HS-5 (cell line): ENCODE measurements at places on chromosomes 7 and 10.

GRCh38 chr7:67105377-67105776 is 108.7 kb downstream of the TYW1 start:
- no peak for DNase-seq

DNA sequence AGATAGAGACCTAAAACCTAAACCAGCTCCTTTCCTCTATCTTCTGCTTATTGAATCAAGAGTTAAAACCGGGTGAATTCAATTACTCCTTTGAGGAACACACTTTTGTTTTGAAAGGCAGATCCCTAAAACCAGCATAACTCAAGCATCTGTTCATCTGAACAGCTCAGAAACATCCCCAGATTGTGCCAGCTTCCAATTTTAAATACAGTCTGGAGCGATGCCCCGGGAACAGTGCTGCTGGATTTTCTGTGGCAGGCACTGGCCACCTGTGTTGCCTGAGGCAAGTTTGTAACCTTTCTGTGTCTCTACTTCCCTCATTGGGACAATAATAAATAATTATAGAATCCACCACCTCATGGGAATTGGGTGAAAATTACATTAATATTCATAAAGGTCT is 281.4 kb upstream of the NFE2L3 start:
- DNase-seq, result no peak

- peak; percentile 52 for DNase-seq
These were observed 21.5 kb downstream of the RBM33 start for GRCh38 chr7:155665957-155666287.

DNA sequence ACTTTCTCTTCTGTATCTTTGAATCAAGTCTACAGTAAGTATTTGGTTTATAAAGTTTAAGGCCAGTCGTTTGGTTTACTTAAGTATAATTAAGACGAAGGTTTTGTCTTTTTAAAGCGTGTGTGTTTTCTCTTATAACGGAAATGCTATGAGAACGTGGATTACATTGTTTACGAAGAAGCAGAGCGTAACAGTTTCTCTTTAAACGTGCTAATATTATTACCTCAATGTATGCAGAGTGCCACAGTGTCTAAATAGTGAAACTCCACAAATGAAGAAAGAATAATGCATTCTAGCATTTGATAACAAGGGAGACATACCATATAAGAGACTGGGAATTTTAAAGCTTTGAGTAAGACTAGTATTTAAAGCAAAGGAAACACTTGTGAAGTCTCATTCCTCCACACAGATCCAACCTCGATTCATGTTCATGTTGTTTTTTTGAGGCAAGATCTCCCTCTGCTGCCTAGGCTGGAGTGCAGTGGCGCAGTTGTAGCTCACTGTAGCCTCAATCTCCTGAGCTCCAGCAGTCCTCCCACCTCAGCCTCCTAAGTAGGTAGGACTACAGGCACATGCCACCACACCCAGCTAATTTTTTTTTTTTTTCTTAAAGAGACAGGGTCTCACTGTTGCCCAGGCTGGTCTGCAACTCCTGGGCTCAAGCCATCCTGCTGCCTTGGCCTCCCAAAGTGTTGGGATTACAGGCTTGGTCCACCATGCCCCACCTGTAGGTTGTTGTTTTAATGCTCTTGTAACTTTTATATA is 75.1 kb downstream of the ANKRD61 start:
- DNase-seq, result peak; percentile 30

DNA sequence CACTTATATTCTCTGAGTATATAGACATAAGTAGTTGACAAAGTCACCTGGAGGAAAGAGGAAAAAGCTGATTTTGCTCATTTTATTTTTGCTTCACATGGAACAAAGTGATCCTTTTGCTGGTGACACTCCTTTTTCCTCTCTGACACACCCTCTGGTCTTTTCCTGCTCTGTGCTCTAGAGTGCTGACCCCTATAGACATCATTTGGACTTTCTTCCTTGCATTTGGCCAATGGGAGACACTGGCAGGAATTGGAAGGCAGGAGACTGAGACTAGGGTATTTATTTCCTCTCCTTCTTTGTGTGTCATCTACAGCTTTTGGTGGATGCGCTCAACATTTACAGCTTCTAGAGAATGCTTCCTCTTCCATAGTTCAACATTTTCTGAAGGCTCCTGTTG is 1078.1 kb downstream of the SORCS1 start:
- DNase-seq, result no peak

GRCh38 chr10:114762811-114763210 is 58.8 kb upstream of the FHIP2A start:
- DNase-seq, result no peak

DNA sequence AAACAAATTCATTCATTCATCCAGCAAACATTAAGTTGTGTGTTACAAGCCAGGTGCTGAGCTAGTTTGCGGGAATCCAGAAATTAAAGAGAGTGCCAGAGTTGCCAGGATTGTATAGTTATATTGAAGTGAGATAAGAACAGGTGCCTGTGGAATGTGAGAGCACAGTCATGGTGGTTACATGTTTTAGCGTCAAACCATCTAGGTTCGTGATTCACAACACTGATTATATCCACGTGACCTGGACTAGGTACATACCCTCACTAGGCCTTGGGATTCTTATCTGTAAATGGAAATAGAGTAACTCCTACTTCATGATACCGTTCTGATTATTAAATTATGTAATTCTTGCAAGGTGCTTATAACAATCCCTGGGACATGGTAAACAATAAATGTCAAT is 24.5 kb upstream of the CDK1 start:
- DNase-seq, result no peak

DNA sequence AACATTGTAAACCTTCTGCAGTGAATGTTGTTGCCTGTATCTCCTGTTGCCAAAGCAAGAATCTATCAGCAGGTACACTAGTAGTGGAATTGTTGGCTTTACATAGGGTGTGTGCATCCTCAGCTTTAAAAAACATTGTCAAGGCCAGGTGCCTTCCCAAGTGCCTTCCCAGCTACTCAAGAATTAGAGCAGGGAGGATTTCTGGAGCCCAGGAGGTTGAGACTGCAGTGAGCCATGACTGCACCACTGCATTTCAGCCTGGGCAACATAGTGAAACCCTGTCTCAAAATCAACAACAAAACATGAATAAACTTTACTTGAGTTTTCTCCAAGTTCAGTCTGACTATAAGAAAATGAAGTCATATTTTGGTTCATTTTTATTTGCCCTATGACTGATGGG is 217.3 kb downstream of the CCSER2 start:
- DNase-seq, result no peak

DNA sequence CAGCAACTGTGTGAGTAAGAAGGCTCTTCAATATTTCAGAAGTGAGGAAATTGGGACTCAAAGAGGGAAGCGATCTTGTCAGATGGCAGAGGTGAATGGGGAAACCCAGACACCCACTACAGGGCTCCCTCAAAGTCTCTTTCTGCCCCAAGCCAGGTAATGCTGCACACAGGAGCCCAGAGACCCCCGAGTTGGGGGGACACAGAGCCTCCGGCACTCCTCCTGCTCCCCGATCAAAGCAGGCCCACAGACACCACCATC is 139.4 kb downstream of the TNS3 start:
- DNase-seq, result no peak

GRCh38 chr7:112938863-112939573 is 147.6 kb downstream of the GPR85 start:
- no peak for DNase-seq

DNA sequence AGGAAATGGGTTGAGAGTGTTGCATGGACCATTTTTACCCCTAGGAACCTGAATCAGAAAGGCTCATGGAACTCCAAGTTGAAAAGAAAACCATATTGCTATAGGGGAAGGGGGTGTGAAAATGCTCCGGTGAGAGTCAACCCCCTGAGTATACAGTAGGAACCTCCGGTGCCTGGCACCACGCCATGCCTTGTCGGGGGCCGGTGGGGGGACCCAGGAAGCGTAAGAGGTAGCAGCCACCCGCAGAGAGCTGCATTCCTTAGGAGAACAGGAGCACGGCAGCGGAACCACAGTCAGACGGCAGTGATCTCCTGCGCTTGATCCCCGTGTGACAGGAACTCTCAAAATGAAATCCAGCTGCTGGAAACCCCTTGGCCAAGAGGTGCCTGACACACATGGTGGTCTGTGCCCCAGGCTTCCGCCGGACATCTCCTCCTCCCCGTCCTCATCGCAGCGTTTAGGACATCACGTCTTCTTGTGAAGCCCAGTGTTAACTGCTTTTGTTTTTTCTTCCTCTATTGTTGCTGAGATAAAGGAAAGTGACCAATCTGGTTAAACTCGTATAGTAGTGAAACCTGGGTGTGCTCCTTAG is 186.8 kb downstream of the CELF2 start:
- DNase-seq, result no peak

DNA sequence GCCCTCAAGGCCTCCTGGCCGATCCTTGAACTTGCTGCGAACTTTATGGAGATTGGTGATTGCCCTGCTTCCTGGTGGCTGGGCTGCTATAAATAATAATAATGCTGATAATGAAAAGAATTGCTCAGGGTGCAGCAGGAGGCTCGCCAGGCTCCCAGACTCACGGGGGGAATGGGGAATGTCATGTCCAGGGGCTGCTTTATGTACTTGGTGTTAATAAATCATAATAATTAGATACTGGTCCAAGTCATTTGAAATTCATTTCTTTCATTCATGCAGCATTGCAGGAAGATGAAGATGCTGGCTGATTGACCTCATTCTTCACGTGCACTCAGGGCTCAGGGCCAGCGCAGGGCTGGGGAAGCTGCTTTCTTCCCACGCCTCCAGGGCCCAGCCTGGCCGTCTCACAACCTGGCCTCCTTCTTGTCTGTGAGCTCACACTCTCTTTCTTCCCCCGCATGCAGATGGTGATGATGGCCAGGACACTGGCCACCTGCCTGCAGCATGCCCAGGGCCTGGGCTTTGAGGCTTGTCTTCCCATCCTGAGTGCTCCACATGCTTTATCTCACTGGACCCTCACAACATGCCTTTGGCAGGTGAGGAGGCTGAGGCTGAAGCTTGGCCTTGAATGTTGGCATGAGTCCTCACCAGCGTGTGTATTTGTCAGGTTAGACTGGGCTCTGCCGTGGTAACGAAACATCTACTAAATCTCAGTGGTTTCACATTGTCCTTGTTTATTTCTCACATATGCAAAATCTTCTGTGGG is 138.4 kb upstream of the TNS3 start:
- no peak for DNase-seq

DNA sequence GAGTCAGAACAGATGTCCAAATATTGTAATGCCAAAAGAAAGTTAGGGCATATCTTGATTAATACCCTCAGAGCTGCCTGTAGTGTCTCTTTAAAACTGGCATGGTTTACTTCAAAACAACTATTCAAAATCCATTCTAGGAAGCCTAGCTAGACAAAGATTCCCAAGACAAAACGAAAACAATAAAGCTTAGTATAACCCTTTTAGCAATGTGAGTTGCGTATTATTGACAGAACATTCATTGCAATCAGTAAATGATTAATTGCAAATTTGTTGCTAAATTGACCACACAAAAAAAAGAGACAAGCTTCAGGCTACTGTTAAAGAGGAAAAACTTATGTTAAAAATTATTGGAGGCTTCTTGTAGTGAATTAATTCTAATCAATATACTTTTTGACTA is 406.9 kb downstream of the DGKB start:
- no peak for DNase-seq

DNA sequence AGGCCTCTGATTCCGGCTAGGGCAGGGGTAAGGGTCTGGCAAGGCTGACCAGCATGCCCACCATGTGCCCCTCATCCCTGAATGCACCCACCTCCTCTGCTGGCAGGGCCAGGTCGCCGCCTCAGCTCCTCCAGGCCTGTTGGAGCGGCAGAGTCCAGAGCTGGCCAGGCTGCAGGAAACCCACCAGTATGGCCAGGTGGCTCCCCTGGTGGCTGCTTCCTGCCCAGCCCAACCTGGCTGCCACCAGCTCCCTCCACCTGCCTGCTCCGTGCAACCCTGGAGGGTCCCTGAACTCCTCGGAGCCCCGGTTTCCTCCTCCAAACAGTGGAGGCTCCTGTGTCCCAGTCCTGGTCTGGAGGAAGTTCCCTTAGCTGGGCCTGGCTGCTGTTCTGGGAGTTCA is 39.6 kb downstream of the MICALL2 start:
- no peak for DNase-seq

DNA sequence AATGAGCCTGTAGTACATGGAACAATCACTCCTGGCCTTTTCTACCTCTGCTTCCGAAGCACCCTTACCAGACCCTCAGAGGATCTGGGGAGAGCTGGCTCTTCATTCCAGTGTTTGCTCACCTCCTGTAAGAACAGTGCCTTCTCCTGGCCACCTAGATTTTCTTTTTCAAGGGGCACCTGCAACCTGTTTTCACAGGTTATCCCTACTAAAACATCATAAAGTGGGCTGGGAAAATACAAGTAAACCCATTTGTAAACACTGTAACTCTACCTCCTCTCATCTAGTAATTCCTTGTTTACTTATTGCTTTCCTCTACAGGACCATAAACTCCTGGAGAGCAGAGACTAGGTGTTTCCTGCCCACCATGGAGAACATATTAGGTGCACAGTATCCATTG is 1.1 kb downstream of the PIK3AP1 start:
- no peak for DNase-seq

DNA sequence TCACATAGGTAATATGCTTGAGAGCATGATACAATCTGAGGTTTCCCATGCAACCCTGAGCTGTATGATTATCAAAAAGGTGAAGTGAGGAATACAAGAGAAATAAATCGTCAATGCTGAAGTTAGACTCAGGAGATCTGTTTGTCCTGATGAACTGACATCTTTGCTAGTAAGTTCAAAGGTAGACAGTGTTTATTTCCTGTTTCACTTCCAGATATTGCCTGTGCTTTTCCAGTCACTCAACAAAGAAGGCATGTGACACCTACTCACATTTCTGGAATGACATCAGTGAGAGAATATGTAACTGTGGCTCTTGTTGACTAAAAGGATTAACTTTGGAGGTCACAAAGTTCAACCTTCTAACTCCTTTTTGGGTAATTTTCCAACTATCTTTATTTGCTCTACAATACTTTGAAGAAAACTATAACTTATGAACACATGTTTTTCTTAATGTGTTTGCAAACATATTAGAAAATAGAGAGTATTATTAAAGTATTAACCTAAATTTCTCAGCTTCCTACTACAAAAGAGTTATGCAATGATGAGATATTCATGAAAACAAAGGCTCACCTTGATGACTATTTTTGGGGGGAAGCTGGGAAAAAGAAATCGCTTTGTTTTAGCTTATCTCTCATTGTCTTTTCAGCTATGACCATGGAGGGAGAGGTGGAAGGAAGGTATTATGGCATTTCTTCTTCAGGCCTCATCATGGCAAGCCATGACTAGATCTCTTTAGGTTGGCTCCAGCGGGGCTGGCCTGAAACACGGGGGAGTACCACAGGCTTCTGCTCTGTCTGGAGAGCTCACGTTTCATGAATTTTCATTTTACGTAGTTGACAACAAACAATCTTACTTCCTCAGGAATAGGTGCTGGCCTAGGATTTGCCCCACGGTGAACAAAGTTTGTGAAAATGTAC is 214.7 kb upstream of the SLC26A5 start:
- DNase-seq, result peak; percentile 44

DNA sequence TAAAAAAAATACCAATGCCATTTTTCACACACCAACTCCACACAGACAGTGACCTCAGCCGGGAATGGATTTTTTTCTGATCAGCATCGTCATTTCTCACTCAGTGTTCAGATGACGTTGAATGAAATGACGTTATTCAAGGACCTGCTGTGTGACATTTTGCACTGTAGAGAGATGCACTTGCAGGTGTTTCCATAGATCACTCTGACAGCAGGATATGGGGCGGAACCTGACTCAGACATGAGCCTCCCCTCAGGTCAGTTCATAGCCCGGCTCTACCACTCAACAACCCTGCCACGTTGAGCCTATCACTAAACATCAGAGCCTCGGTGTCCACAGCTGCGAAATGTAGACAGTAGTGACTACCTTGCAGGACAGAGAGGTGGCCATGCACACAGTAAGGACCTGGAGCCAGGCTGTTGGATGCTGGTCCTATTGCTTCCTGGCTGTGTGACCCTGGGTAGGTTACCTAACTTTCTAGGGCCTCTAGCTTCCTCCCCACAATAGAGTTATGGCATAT is 41.4 kb upstream of the ANTXRL start:
- DNase-seq, result no peak
